ENCODE measurements at places on chromosomes 5 and 9.

- DNase-seq, result no peak
Observed at GRCh38 chr5:12320331-12320730, 416.1 kb upstream of the CTNND2 start.

GRCh38 chr9:122816163-122816867 is 12.1 kb downstream of the PDCL start:
- no peak for DNase-seq

GRCh38 chr5:132688536-132689339 is 14.9 kb downstream of the IL4 start:
- DNase-seq, result no peak

DNA sequence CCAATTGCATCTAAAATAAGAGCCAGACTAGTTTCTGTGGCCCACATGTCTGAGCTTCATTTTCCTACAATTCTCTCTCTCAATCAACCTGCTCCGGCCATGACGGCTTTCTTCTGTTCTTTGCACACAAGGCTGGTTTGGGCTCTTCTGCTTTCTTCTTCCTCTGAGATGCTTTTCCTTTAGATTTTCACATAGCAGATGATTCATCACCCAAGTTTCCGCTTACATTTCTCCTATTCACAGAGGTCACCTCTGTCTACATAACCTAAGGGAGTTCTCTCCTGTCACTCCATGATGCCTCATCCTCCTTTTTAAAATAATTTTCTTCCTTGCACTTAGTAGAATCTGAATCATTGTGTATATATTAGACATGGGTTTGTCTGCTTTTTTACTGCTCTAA is 334.6 kb upstream of the TUSC1 start:
- DNase-seq, result no peak

DNA sequence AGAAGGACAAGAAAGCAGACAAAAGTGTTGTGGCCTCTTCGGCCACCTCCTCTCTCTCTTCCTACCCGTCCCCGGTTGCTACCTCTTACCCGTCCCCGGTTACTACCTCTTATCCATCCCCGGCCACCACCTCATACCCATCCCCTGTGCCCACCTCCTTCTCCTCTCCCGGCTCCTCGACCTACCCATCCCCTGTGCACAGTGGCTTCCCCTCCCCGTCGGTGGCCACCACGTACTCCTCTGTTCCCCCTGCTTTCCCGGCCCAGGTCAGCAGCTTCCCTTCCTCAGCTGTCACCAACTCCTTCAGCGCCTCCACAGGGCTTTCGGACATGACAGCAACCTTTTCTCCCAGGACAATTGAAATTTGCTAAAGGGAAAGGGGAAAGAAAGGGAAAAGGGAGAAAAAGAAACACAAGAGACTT is 2.4 kb downstream of the EGR1 start:
- DNase-seq, result no peak

- DNase-seq, result no peak
Observed at GRCh38 chr9:32004431-32005076, 379.9 kb upstream of the ACO1 start.

DNA sequence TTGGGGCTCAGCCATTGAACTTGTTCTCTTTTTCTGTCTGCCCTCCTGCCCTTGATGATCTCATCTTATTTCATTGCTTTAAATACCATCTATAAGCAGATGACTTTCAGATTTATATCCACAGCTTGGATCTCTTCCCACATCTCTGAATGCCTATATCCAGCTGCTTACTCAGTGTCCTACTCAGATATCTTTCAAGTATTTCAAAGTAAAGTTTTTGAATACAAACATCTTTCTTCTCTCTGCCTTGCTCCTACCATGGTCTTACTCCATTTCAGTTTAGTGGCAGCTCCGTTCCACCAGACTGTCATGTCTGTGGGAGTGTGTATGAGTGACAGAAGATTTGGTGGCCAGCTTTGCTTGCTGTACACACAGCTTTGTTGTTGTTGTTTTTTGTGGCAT is 59.7 kb downstream of the ERBIN start:
- no peak for DNase-seq

All from upper lobe of right lung (tissue), 1 donor.